Forelimb muscle (tissue), 1 donor: ENCODE measurements at places on chromosomes 3 and 15.

DNA sequence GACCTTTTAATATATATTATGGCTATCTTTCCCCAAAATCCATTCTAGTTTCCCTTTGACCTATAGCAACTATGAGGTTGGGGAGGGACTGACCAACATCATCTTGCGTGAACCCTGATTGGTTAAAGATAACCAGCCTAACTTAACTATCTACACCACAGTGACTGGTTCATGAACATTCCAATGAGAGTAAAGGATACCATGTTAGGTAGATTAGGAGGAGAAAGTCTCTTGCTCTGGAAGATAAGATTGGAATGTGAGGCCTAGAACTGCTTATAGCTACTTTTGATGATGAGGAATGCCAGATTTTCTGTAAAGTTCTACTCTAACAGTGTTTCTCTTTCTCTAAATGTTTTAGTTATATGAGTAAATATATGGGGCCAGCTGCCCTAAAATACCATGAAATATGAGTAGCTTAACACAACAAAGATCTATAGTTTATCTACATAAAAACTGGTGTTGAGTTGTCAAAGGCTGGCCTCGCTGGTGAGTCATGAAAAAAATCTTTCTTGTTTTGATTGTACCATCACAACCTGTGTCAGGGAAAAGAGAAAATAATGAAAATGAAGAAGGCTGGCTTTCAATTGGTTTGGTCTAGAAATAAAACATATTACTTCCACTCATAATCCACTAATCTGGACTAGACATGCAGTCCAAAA, 481.4 kb downstream of the NSUN3 start:
- DNase-seq = no peak

- DNase-seq = no peak
These were observed 29.0 kb downstream of the GYG1 start for GRCh38 chr3:149020196-149020838.

DNA sequence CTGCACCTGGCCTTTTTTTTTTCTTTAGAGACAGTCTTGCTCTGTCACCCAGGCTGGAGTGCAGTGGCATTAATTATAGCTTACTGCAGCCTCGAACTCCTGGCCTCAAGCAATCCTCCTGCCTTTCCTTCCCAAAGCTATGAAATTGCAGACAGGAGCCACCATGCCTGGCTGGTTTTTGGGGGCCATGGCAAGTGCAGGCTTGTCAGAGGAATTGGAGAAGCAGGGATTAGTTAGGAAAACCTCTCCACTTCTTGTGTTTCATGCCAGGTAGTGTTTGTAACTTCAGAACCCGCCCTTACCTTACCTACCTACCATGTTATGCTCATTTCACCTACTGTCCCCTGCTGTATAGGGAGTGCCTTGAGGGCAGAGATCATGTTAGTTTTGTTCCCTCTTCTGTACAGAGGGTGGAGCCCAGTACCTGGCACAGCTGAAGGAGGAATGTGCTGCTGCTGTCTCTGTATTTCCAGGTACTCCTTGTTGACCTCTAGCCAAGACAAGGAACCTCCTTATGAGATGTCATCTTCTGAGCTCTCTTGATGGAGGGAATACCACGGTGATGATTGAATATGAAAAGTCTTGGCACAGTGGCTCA, 43.8 kb downstream of the TRAK1 start:
- no peak for DNase-seq

- DNase-seq = no peak
These were observed 58.2 kb upstream of the FLNB start for GRCh38 chr3:57949785-57950615.

- no peak for DNase-seq
These were observed 143.8 kb downstream of the SV2B start for GRCh38 chr15:91243826-91244225.

GRCh38 chr15:78076231-78077052, 1.1 kb downstream of the TBC1D2B start:
- DNase-seq = no peak

DNA sequence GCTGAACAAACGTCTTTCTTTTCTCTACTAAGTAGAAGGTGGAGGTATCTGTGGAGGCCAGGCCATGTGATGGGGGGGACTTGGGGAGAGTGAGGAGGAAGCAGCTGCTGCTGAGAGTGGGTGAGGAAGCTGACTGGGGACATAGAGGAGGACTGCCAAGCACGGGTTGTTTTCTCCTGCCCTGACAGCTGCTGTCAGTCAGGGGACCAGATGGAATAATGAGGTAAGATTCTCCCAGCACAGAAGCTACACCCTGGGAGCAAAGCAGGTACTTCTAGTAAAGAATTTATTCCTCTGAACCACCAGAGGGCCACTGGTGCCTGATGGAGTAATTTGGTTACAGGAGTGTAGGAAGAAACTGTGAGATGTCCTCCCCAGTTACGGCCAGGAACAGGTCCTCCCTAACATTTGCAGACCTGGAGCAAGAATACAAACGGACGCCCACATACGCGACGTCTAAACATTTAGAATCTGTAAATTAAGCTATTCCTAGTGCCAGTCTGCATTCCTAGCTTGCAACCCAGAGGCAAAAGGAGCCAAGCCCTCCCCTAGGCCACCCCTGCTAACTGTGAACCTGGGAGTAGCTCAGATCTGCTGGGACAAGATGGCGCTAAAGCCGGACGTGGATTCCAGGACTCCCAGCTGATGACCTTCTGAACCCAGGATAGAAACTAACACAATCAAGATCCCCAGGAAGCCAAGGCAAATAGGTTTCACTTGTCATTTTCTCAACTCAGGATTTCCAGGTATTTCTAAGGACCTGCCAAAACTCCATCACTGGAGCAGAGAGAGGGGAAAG, 14.8 kb downstream of the CRYGS start:
- DNase-seq = no peak

DNA sequence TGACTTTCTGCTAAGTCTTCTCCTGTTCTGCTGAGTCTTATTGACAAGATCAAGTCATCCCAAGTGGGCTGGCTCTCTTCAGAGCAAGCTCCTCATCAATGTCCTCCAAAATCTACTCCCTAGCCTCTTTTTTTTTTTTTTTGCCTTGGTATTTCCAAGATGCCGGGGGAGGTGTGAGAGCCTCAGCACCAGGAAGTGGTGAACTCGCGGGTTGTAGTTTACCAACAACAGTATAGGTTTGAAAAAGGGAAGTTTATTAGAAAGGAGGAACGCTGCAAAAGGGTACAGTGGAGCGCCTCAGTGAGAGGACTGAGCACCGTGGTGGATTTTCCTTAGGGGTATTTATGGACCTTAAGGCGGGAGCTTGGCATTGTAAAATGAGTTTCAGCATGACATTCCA, 94.3 kb upstream of the SGO1 start:
- no peak for DNase-seq

GRCh38 chr15:51227940-51228732, 110.3 kb downstream of the CYP19A1 start:
- DNase-seq = no peak

DNA sequence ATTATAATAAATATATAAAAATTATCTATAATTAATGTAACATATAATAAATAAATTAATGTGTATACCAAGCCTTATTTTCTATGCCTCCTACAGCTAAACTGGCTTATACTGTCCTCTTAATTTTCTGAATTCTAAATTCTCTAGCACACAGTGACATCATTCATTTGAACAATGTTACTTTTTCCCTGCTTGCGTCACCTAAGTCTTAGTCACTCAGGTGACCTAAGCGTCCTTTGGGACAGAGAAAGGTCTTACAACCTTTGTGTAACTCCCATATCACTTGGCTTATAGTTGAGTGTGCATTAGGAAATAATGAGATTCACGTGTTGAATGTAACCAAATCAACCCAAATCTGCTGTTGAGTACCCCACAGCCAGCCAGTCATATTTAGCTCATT, 48.5 kb upstream of the KCNMB2 start:
- no peak for DNase-seq

DNA sequence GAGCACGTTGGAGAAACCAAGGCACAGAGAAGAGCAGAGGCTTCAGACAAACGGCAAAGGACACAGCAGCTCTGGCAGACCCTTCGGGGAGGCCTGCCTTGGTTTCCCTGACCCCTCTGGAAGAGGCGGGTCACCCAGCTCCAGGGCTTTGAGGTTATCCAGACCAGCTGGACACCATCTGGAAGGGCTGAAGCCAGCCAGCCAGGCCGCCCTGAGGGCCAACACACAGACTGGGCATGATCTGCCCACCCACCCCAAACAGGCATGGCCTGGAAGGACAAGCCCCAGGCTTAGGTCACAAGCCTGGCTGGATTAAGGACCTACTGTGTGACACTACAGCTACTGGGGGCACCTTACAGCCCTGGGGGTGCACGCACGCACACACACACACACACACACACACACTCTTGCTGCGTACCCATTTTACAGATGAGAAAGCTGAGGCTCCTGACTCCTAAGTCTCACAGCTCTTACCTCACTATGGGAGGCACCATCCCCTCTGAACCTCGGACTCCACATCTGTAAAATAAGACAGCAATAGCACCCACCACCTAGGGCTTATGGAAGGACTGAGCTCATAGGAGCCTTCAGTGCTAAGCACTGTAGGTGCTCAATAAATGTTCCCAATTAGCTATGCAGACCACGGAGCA, 10.8 kb downstream of the PLXND1 start:
- DNase-seq = no peak

DNA sequence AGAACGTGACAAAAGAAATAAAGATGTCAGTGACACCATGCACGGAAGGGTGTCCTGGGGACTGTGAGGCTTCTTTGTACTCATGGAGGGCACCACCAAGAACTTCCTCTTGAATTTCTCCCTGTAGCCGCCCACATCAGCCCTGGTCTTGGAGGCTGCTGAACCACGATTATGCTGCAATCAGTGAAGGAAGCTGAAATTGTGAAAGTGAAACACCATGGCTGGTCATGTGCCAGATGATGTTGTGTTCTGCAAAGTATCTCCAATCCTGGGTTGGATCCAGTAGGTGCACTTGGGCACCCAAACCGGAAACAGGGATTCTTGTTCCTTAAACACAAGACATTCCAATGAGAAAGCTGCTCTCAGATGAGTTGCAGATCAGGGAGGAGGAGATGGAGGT, 104.4 kb upstream of the GOLGA6L6 start:
- DNase-seq = no peak

- no peak for DNase-seq
These were observed 222.1 kb downstream of the FAM43A start for GRCh38 chr3:194907811-194908210.

- no peak for DNase-seq
These were observed 86.4 kb upstream of the RORA start for GRCh38 chr15:61315471-61315870.
